ENCODE measurements at places on chromosomes 12 and 14.

GRCh38 chr12:84638811-84639368, 273.7 kb downstream of the SLC6A15 start:
- DNase-seq: no peak

DNA sequence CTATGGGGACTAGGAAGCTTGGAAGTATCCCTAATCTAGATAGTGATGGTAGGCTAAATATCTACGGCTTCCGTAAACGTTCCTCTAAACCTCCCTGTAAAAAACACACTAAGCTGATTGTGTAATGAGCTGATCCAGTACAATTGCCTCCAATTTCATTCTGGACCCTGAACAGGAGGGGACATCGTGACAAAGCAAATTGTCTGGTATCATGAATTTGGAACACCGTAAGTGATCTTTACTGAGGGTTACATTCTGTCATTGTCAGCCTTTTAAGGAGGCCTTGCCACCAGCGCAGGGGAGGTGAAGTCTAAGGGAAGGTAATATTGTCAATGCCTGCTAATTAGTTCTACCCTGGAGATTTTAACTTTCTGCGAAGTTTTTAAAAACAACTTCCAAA, 487 bp upstream of the MGST1 start:
- DNase-seq: no peak

GRCh38 chr14:95208598-95208997, 51.3 kb upstream of the DICER1 start:
- DNase-seq: no peak

GRCh38 chr14:37602605-37603453, 7.4 kb downstream of the TTC6 start:
- DNase-seq: no peak

DNA sequence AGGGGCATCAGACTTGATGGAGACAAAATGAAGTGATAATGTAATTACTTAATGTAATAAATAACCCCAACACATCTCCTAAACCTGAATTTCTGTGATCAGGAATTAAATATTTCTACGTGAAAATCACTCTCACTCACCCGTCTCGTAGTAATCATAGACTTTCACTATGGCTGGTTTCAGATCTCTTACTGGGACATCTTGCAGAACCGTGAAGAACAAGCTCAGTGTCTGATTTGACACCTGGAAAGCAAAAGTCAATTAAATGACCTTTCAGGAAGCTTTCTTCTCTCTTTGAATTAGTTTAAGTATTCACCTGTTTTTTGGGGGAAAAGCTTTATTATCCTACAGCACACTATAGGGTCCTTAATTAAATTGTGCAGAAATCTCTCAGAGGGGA, 47.1 kb downstream of the A2M start:
- no peak for DNase-seq
